Activated CD4-positive, alpha-beta T cell treated with anti-CD3 and anti-CD28 coated beads, Interleukin-2, amount 50 U/mL, for 24 hours (primary cell): ENCODE measurements at places on chromosomes 5 and 9.

GRCh38 chr5:171701100-171701541, 84.5 kb upstream of the SMIM23 start:
- DNase-seq: no peak

DNA sequence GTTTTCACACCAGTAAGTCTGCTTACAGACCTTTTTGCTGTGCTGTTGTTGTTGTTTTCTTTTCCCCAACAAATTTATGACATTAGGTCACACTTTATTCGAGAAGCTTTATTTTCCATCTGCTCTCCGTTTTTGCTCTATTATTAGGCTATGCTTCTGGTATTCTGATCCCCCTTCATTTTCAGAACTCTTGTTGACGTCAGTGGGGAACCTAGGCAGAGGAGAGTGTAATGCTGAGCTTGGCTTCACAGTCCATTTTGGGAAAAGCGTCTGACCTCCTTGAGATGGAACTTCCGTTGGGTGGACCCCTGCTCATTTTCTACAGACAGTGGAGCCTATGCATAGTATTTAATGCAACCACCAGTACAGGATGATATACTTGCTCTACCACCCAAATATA, 387.9 kb upstream of the MEF2C start:
- DNase-seq: no peak

DNA sequence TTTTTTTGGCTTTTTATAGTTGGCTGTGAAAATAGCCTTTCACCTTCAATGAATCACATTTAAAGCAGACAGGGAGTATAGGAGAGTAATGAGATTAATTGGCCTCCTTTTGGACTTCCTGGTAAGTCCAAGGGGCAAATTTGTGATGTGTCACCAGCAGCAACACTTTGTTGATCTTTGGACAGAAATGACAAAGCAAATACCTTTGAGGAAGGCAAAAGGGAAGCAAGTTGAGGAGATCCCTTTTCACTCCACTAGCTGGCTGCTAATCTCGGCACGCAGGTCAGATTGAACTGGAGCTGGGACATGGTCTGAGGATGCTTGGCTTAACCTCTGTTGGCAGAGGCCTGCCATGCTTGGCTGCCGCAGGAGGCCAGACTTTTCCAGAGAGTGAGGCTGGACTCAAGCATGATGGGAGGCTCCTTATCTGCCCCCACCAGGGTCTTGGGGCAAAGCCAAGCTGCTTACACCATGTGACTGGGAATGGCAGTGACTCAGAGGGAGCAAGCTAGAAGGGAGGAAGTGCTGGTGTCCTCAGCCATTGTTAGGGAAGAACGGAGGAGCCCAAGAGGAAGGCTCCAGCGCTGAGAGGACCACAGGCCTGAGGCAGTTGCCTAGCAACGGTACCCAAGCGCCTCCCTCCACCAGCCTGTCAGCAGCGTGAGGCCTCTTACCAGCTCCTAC, 174.5 kb upstream of the MAP1B start:
- no peak for DNase-seq

- peak; percentile 5 for DNase-seq
These were observed at the start of gene OSMR for GRCh38 chr5:38845526-38846378. Gene OSMR, plus strand, starts transcription at chr5:38846012. Its CDS starts 23,033 bp downstream, at chr5:38869045.

GRCh38 chr5:75828029-75828428, 110.8 kb upstream of the POC5 start:
- DNase-seq: no peak

DNA sequence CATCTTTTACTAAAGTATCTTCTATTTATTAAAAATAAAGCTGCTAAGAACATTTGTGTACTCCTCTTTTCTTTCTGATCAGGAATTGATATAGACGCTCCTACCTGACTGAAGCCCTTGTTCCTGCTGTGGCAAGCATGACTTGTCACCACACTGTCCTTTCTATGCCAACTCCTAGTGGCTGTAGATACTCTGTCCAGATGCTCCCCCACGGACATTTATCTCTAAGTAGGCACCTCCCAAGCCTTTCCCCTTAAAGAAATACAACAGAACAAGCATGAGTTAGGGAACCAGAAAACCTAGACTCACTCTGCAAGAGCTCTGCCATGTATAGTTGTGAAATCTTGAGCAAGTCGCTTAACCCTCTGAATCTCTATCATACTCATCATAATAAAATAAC, 53.2 kb downstream of the FAM114A2 start:
- DNase-seq: no peak

- DNase-seq: no peak
These were observed 32.2 kb downstream of the NMUR2 start for GRCh38 chr5:152372875-152373274.

- DNase-seq: no peak
These were observed 124.9 kb downstream of the SPOCK1 start for GRCh38 chr5:137374110-137374714.

DNA sequence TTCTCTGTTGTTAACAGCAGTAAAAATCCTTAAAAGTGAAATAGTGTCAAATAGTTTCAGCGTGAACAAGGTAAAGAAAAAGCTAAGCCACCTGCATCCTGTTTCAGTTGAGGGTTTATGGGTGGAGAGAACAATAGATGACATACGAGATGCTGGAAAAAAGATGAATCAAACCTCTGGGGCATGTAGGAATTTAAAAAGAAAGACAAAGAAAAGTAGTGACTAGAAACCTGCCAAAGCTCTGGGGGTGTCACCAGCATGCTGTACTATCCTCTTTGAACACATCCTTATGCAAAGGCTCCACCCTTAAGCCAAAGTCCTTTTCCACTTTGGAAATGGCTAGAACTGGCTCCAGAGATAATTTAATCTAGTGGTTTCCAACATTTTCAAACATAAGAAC, 22.2 kb downstream of the SCAI start:
- DNase-seq: no peak

GRCh38 chr5:92885950-92886349, 695.1 kb downstream of the NR2F1-AS1 start:
- no peak for DNase-seq

- no peak for DNase-seq
These were observed 3.5 kb downstream of the CSF1R start for GRCh38 chr5:150082889-150083288.

- DNase-seq: no peak
These were observed 337.1 kb downstream of the GADD45G start for GRCh38 chr9:89941875-89942274.

GRCh38 chr9:26263478-26263877, 585.2 kb upstream of the TUSC1 start:
- DNase-seq: no peak

DNA sequence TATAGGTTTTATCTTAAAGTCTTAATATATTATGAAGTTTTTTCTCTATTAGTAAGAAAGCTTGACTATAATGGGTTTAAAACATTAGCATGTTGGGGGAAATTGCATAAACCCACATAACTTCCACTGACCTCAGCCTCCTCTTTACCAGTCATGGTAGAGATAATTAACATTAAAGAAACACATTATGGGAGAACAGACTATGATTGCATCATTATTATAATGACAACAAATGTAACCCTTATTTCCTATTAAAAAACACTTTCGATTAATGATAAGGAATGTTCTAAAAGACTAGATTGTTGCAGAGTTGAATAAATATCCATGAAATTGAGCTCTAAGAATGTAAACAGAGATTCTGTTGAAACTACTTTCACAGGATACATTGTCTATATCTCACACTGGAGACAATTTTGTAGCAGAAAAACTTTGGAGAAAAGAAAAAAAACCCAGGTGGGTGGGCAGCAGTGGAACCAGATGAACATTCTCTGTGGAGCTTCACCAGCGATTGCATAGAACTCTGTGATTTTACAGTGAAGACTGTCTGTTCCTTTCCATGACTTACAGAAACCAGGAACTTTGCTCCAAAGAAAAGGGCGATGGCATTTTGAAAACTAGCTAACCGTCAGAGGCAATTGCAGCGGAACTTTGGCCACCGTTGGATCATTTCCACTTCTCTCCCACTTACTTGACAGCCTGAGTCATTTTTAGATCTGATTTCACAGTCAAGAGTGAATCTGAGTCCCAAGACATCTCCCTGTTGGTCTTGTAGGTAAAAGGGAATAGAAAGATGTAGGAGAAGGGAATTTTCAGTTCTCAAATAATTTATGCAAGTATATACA, 21.0 kb upstream of the ERAP2 start:
- no peak for DNase-seq

- peak; percentile 19 for DNase-seq
These were observed 1.2 kb downstream of the FBXL17 start for GRCh38 chr5:108380531-108381349.

DNA sequence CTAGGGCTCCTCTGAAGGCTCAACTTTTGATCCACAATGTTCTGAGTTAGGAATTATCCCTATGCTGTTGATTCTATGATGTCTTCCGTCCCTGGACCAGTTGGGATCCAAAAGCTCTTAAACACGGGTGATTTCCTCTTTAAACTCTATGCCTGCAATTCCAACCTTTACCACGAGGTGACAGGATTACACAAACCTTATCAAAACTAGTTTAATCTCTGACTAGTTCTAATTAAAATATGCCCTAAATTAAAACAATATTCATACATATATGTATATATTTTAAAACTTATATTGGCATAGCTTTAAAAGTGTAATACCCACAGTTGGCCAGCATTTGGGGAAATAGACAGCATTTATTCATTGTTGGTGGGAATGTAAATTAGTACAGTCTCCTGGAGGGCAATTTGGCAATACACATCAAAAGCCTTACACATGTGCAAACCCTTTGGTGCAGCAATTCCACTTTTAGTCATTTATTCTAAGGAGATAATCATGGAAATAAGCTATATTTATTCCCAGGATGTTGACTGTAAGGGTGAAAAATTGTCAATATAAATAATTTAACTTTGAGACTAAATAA, 51.6 kb upstream of the PHYKPL start:
- DNase-seq: no peak

GRCh38 chr5:132692632-132692967, 18.8 kb downstream of the IL4 start:
- no peak for DNase-seq
